Effector memory CD8-positive, alpha-beta T cell (primary cell): ENCODE measurements at places on chromosomes 12 and 14.

DNA sequence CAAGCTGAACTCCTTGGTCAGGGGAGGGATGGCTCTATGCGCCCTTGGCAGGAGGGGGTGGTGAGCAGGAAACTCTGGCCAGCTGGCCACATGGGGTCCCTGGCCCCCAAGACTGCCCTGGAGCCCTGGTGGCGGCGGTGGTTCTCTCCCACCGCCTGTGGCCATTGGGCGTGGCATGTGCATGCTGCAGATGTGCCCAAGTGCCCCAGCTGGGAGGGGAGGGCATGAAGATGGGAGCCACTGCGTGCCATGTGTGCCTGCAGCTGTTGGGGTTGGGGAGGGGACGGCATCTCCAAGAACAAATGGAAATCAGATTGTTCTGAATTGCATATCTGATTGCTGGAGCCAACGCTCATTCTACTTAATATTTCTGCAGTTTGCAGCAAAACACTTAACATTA is 115.7 kb upstream of the IGF1 start:
- DNase-seq: no peak

GRCh38 chr12:61821381-61821780 is 438.8 kb upstream of the USP15 start:
- DNase-seq: no peak

DNA sequence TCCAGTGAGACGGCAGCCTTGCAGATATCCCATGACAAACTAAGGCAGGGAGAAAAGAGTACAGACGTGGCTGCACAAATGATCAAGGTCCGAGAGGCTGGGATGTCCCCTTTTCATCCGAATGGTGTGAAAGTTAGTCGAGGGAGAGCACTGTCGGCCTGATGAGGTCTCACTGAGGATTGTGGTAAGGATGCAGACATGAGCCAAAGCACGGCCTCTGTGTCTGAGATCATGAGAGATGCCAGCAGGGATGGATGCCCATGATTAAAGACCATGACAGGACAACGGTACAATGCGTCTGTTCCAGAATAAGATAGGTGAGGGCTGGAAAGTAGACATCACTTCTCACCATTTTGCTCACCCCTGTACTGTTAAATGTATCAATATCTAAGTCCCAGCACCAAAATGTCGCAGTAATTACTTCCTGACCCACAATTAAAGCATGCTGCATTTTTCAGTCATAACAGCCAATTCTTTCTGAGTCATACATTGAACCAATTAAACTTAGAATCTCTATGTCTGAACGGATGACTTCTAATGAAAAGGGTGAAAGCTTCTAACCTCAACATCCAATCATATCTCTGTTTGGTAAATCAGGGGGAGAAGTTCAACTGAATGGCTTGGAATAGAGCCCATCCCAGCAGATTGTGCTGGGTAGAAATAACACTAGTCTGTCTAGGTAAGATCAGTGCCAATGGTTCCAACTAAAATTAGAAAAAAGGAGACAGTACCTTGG is 249.6 kb upstream of the SOX5 start:
- no peak for DNase-seq

DNA sequence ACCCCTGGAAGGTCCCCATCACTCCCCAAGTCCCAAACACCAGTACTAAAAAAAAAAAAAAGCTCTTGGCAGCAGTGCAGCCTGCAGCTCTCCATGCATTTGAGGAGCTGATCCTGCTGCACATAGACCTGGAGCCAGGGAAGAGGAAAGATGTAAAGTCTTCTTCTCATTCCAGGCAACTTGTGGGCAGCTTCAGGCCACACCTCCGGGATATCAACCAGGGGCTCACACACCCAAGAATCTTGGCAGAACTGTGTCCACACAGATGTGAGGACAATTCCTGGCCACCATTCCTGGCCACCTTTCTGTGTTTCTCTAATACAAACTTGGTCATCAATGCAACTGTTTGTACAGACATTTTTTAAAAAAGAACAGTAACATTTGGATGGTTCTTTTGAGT is 72.7 kb downstream of the TMEM132C start:
- DNase-seq: no peak

DNA sequence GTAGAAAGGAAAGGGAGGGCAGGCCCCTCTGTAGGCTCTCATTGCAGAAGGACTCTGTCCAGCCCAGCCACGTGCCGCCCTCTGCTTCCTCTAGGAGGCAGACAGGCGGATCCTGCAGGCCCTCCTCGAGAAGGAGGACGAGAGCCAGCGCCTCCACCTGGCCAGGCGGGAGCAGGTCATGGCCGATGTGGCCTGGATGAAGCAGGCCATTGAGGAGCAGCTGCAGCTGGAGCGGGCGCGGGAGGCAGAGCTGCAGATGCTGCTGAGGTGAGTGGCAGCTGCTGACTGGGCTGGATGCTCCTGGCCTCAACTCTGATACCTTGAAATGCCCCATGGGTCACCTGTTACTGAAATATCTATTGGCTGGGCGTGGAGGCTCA is 10.9 kb downstream of the TCHP start:
- DNase-seq: no peak

DNA sequence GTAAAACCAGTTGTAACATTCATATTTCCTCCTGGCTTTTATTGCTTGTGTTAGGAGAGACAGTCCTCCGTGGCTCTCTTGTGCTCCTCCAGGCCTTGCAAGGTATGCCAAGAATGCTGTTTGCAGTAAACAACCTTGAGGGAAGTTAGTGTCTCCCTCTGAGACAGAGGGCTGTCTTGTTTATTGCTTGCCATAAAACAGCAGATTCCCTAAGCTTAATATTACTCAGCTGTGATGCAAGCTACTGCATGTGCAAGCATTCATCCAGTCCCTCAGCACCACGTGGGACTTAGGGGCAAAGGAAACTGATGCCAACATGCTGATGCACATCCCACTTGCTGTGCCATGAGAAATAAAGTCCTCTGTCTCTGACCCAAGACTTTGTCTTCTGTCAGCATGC is 6.6 kb downstream of the POMT2 start:
- DNase-seq: no peak

DNA sequence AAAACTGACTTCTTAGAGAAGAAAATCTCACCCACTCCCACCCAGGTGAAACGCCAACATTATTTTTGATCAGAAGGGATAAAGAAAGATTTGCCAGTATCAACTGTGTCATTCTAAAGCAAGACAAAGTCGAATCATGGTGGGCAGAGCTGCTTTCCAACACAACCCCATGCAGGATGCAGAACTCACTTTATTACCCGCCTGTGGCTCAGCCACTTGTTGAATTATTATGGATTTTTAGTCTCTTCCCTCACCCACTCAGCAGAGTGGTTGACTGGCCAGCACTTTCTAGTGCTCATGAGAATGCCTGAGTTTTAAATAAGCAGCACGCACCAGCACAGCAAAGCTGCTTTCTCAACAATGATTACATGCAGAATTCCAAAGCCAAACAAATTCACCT is 32.1 kb downstream of the CRACR2A start:
- no peak for DNase-seq

DNA sequence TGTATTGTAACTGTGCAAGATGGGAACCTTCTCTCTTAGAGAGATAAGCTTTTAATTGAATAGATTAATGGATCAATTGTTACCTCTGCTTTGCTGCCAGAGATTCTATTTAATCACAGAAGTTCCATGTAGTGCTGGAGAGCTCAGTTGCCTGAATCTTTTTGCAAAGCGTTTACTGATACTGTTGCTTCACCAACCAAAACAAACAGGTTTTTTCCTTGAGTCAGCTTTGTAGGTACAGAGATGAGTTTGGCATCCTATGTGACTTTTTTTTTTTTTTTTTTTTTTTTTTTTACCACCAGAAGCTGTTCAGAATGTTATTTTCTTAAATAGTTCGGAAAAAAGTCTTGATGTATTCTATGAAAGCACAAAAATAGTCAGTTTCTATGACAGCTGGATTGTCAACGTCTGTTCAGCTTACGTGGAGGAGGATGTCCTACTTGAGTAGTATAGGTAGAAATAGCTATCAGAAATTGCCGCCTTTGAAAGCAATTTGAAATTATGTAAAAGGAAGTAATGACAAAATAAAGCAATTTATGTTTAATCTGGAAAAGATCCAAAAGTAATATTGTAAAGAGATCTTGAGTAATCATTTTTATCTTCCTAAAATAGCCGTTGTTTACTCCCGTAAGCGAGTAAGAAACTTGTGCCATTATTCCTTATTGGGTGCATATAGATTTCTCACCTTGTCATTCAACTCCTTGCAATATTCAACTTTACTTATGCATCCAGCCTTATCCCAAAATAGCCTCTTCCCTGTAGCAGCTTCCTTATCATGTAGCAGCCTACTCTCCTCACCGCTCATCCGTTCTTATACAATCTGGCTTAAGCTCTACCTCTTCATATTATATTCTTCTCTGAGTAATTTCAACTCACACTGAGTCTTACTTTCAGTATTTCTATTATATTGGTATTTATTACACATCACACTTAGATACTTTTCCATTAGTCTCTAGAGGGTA is 5.2 kb downstream of the LRRK2 start:
- no peak for DNase-seq

- DNase-seq: no peak
Observed at GRCh38 chr12:93679308-93679925, 2.2 kb downstream of the CRADD start.

- no peak for DNase-seq
Observed at GRCh38 chr14:30882431-30882830, 8.1 kb downstream of the COCH start.

- no peak for DNase-seq
Observed at GRCh38 chr12:132561427-132562156, 48.8 kb downstream of the LRCOL1 start.
